ENCODE measurements at places on chromosomes 1 and 21. TPM values are rescaled to one million over a fixed set of nuclear protein-coding genes. Genes with fewer than 3 reads are reported as not detected.

Gene RXRG
- total RNA-seq = not detected

Gene CFAP57
- total RNA-seq = 0.15 TPM

Gene ZSWIM5
- 0.68 TPM for total RNA-seq

Gene PLA2G2F
- total RNA-seq = not detected

Gene SPRR2G
- not detected for total RNA-seq

Gene CD1E
- total RNA-seq = not detected

Measured in smooth muscle cell of the coronary artery (primary cell).